ENCODE measurements at places on chromosomes 1 and 21. TPM values are rescaled to one million over a fixed set of nuclear protein-coding genes. Genes with fewer than 3 reads are reported as not detected.

DNA sequence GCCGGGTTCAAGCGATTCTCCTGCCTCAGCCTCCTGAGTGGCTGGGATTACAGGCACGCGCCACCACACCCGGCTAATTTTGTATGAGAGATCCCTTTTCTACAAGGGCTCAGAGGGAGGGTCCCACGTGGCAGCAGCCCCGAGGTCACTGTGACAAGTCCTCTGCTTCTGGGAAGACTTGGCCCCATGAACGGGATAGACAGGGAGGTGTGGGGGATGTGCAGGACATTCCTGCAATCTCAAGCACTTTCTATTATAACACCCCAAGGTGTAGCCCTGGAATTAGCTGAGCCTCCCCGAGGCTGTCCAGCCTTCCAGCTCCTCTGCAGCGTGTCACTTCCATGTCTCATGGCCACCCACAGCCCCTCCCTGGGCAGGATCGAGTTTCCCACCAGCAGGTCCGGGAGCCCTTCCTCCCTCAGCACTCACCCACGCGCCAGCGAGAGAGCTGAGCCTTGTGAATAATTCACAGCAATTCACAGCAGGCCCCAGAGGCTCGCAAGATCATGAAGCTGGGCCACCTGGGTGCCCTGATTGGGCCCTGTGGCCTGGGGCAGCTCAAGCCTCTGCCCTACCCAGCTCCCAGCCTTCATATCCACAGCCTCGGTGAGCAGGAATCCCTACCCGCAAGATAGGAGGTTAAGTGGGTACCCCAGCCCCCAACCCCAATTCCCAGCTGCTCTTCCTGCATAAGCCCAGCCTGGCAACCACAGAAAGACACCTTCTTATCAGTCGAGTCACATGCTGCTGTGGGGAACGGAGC, 22.8 kb upstream of the RNU1-4 start:
- no peak overlapping the region for H3K27ac ChIP-seq
- peaks cover 31% of the 10 kb centered on the region for H3K27me3 ChIP-seq
- no peaks in the 10 kb centered on the region for H3K36me3 ChIP-seq
- no peak overlapping the region for H3K4me3 ChIP-seq
- DNase-seq = no peak

DNA sequence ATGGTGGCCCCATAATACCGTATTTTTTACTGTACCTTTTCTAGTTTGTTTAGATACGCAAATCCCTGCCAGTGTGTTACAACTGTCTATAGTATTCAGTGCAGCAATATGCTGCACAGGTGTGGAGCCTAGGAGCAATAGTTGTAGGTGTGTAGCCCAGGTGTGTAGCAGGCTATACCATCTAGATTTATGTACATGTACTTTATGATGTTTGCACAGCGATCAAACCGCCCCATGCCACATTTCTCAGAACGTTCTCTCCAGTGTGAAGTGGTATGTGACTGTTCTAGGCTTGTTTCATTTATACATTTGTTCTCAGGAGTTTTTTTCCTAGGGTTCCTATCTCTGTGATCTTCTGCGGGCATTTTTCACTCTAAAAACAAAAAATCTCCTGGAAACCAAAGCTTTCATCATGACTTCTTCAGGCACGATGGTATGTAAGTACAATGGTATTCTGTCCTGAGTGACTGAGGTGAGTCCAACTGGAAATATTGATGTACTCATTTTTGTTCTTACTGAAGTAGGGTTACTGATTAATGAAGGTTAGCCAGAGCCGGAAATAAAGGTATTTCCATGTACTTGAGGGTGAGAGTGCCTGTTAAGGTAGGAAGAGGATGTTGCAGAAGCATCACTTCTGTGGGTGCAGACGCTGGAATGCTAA, 153.0 kb downstream of the GABPA start:
- no peak for DNase-seq
- H3K4me3 ChIP-seq = no peak overlapping the region
- no peaks in the 10 kb centered on the region for H3K27me3 ChIP-seq
- peaks cover 12% of the 10 kb centered on the region for H3K36me3 ChIP-seq

Gene PERM1
- 0.59 TPM for polyA plus RNA-seq

- no peak overlapping the region for H3K4me3 ChIP-seq
- no peak overlapping the region for H3K27ac ChIP-seq
These were observed 359.8 kb downstream of the DUSP10 start for GRCh38 chr1:221381910-221382623.

- H3K4me1 ChIP-seq = no peaks in the 10 kb centered on the region
- no peaks in the 10 kb centered on the region for H3K36me3 ChIP-seq
- H3K4me3 ChIP-seq = no peak overlapping the region
- H3K27ac ChIP-seq = no peak overlapping the region
These were observed 419.8 kb upstream of the NFIA start for GRCh38 chr1:60662486-60663044.

DNA sequence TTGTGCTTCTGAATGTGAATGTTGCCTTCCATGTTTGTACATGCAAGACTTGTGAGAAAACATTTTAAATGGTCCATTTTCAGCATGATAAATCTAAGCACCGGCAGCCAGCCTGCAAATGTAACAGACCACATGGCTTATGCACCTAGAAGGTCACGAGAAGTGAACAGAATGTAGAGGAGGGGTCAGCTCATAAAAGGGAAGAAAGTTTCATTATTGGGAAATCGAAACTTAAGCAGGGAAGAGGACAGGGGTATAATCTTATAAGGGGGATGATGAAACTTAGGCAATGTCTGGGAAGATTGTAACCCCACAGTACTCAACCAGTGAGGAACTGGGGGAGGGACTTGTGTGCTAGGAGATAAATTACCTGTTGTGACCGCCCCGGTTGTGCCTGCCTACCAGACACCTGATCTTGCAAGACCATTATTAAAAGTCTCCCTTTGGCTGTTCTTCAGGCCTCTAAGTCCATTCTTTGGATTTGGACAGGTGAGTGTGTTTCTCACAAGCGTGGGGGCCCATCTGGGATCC, 37.7 kb upstream of the VN1R5 start:
- DNase-seq = no peak
- H3K4me1 ChIP-seq = no peaks in the 10 kb centered on the region
- H3K27me3 ChIP-seq = no peaks in the 10 kb centered on the region
- no peak overlapping the region for H3K27ac ChIP-seq
- H3K4me3 ChIP-seq = no peak overlapping the region

- H3K4me1 ChIP-seq = peaks cover 79% of the 10 kb centered on the region
- DNase-seq = no peak
- H3K36me3 ChIP-seq = peaks cover 24% of the 10 kb centered on the region
- H3K27ac ChIP-seq = peak within 1 kb of the TSS; percentile 100
- H3K4me3 ChIP-seq = peak within 1 kb of the TSS; percentile 99
These were observed at the start of gene MEF2D for GRCh38 chr1:156500543-156500792. TSS of gene MEF2D (minus strand) at chr1:156500775. CDS start at chr1:156483292, 17,483 bp downstream.

GRCh38 chr1:226627050-226627755, 78.6 kb downstream of the STUM start:
- H3K4me3 ChIP-seq = no peak overlapping the region
- no peaks in the 10 kb centered on the region for H3K4me1 ChIP-seq
- H3K27ac ChIP-seq = no peak overlapping the region
- H3K36me3 ChIP-seq = peaks cover 27% of the 10 kb centered on the region

Gene OR10Z1
- polyA plus RNA-seq = not detected

GRCh38 chr1:26373281-26373680, 731 bp upstream of the ZNF683 start:
- H3K36me3 ChIP-seq = no peaks in the 10 kb centered on the region
- peaks cover 64% of the 10 kb centered on the region for H3K4me1 ChIP-seq
- DNase-seq = peak; percentile 72
- no peak overlapping the region for H3K4me3 ChIP-seq

DNA sequence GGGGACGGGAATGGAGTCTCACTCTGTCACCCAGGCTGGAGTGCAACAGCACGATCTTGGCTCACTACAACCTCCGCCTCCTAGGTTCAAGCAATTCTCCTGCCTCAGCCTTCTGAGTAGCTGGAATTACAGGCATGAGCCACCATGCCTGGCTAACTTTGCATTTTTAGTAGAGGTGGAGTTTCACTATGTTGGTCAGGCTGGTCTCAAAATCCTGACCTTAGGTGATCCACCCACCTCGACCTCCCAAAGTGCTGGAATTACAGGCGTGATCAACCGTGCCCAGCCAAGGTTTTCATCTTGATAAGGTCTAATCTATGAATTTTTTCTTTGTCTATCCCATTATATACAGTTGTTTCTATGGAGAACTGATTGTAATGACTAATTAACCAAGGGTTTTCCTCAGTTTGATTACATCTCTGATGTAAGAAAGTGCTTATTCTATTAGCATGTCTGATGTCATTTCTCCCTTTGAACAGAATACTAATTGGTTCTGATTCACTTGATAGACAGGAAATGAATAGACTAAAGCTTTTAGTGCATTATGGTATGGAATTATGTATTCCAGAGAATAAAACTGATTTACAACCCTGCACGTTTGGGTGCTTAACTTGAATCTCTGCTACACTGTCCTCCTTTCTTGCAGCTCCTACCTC, 11.9 kb downstream of the PACC1 start:
- no peak overlapping the region for H3K4me3 ChIP-seq
- H3K4me1 ChIP-seq = no peaks in the 10 kb centered on the region
- no peaks in the 10 kb centered on the region for H3K27me3 ChIP-seq
- no peak for DNase-seq

Gene TMCC2
- polyA plus RNA-seq = 3.7 TPM

Gene SPRR2E
- polyA plus RNA-seq = 14.2 TPM

DNA sequence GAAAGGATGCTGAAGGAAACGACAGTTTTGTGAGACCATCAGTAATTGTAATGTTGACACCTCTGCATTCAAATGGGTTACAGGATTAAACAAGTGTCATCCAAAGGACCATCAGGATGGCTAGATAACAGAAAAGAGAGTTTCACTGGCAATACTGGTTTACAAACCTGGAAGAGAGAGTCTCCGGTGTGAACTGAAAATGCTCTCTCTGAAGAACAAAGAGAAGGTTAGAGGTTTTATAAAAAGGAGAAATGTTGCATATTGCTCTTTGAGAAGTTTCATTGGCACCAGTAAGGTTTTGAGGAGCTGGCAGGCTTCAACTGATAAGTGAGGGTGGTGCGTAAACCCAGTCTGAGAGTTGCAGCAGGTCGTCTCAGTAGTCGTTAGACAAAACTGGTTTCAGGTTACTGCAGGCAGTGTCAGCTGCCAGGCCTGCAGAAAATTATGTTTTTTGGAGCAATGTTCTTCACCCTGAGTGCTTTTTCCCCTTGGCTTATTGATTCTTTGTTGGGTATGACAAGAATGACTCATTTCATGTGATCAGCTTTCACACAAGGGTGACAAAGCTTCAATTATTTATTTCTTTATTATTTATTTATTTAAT, 42.2 kb downstream of the KCNK1 start:
- no peaks in the 10 kb centered on the region for H3K36me3 ChIP-seq
- no peaks in the 10 kb centered on the region for H3K4me1 ChIP-seq
- H3K27ac ChIP-seq = no peak overlapping the region
- H3K27me3 ChIP-seq = no peaks in the 10 kb centered on the region
- no peak for DNase-seq

Gene KIAA1614
- 0.84 TPM for polyA plus RNA-seq

- H3K4me3 ChIP-seq = no peak overlapping the region
- H3K27ac ChIP-seq = no peak overlapping the region
- H3K27me3 ChIP-seq = no peaks in the 10 kb centered on the region
- no peaks in the 10 kb centered on the region for H3K36me3 ChIP-seq
These were observed 20.8 kb downstream of the ADAMTS5 start for GRCh38 chr21:26945916-26946675.

Gene BCL2L15
- 1.8 TPM for polyA plus RNA-seq

GRCh38 chr1:235397733-235398132, 30.5 kb downstream of the TBCE start:
- no peaks in the 10 kb centered on the region for H3K36me3 ChIP-seq
- no peak overlapping the region for H3K4me3 ChIP-seq
- no peak overlapping the region for H3K27ac ChIP-seq
- no peaks in the 10 kb centered on the region for H3K4me1 ChIP-seq
- no peaks in the 10 kb centered on the region for H3K27me3 ChIP-seq

- H3K27me3 ChIP-seq = no peaks in the 10 kb centered on the region
- H3K27ac ChIP-seq = no peak overlapping the region
- no peaks in the 10 kb centered on the region for H3K36me3 ChIP-seq
- no peak overlapping the region for H3K4me3 ChIP-seq
- DNase-seq = no peak
- no peaks in the 10 kb centered on the region for H3K4me1 ChIP-seq
These were observed 43.0 kb downstream of the ATP6V1G3 start for GRCh38 chr1:198497326-198498102.

Gene FTCD
- polyA plus RNA-seq = 1.6 TPM

GRCh38 chr1:175629318-175629694, 114.1 kb downstream of the TNR start:
- H3K4me3 ChIP-seq = no peak overlapping the region
- DNase-seq = no peak
- no peak overlapping the region for H3K27ac ChIP-seq
- H3K36me3 ChIP-seq = no peaks in the 10 kb centered on the region
- H3K4me1 ChIP-seq = no peaks in the 10 kb centered on the region

Gene RNF186
- polyA plus RNA-seq = 0.34 TPM

GRCh38 chr1:233607252-233608119, 6.4 kb upstream of the KCNK1 start:
- H3K27me3 ChIP-seq = peaks cover 16% of the 10 kb centered on the region
- no peaks in the 10 kb centered on the region for H3K36me3 ChIP-seq
- no peak for DNase-seq
- no peaks in the 10 kb centered on the region for H3K4me1 ChIP-seq
- H3K4me3 ChIP-seq = no peak overlapping the region

GRCh38 chr1:185406006-185406690, 89.1 kb upstream of the IVNS1ABP start:
- no peaks in the 10 kb centered on the region for H3K4me1 ChIP-seq
- no peak overlapping the region for H3K27ac ChIP-seq
- no peak for DNase-seq
- H3K4me3 ChIP-seq = no peak overlapping the region
- no peaks in the 10 kb centered on the region for H3K27me3 ChIP-seq
- H3K36me3 ChIP-seq = no peaks in the 10 kb centered on the region

GRCh38 chr1:212624976-212625501, 16.5 kb downstream of the ATF3 start:
- H3K4me1 ChIP-seq = peaks cover 16% of the 10 kb centered on the region
- DNase-seq = no peak
- no peaks in the 10 kb centered on the region for H3K36me3 ChIP-seq
- no peak overlapping the region for H3K4me3 ChIP-seq
- H3K27me3 ChIP-seq = no peaks in the 10 kb centered on the region
- no peak overlapping the region for H3K27ac ChIP-seq
